ENCODE measurements at places on chromosomes 7 and 10.
A peak's percentile ranks its signal among the peaks of the same experiment; 100 is the strongest.

- DNase-seq = no peak
Observed at GRCh38 chr10:121601458-121601857, 3.2 kb upstream of the FGFR2 start.

- DNase-seq = no peak
Observed at GRCh38 chr10:6522230-6522629, 57.8 kb downstream of the PRKCQ start.

DNA sequence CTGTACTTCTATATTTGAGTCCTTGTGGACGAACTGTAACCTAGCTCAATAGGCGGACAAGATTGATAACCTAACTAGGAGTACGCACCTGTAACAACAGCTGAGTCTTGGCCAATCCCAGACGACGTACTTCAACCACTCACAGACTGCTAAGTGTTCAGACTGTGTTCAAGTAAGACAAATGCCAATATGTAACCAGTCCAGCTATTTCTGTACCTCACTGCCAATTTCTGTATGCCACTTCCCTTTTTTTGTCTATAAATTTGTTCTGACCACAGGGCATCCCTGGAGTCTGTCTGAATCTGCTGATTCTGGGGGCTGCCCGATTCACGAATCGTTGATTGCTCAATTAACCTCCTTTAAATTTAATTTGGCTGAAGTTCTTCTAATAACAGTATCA lies 32.2 kb downstream of the HACD1 start:
- DNase-seq = no peak

DNA sequence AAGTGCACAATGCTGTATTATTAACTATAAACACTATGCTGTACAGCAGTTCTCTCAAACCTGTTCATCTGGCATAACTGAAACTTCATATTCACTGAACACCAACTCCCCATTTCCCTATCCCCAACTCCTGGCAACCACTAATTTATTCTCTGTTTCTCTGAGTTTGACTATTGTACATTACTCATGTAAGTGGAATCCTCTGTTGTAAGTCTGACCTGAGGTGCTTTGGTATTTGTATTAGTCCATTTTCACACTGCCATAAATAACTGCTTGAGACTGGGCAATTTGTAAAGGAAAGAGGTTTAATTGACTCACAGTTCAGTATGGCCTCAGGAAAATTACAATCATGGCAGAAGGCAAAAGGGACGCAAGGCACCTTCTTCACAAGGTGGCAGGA lies 266.3 kb downstream of the PPP1R3A start:
- peak; percentile 6 for DNase-seq

- DNase-seq = peak; percentile 59
Observed at GRCh38 chr7:27277628-27278027, 35.0 kb downstream of the EVX1 start.

DNA sequence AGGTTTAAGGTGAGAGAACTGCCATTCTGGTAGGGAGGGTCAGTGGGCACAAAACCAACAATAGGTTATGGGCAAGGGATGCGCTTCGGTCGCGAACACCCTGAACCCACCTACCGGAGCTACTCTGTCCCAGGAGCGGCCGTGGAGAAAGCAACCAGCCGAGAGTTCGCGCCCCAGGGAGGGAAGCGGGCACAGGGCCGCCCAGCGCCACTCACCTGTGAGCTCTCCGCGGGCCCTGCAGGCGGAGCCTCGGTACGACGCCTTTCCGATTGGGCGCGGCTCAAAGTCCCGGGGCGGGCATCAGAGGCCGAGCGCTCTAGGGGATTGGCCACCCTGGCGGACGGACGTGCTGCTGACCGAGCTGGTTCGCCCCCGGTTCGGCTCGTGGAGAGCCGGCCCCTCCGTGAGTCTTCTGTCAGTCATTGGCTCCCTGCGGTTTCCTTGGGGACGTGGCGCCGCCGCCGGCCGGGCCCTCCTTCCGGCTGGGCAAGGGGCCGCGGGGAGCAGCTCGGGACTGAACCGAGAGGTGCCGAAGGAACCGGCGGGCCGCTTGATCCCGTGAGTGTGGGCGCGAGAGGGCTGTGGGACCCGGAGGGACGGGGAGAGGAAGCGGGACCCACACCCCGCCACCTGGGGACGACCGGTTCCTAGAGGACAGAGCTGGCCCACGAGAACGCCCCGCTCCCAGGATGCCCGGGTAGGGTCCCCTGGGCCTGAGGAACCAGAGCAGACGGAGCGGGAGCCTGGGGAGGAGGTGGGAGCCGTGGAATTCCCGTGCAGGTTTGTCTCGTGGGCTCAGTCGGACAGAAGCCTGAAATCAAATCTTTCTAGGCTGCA lies at the start of gene ENTPD7:
ENTPD7 (plus strand) TSS at position 479 of the 837 bp plus-strand sequence. CDS start 448 bp downstream, outside the sequence.
- peak; percentile 97 for DNase-seq

DNA sequence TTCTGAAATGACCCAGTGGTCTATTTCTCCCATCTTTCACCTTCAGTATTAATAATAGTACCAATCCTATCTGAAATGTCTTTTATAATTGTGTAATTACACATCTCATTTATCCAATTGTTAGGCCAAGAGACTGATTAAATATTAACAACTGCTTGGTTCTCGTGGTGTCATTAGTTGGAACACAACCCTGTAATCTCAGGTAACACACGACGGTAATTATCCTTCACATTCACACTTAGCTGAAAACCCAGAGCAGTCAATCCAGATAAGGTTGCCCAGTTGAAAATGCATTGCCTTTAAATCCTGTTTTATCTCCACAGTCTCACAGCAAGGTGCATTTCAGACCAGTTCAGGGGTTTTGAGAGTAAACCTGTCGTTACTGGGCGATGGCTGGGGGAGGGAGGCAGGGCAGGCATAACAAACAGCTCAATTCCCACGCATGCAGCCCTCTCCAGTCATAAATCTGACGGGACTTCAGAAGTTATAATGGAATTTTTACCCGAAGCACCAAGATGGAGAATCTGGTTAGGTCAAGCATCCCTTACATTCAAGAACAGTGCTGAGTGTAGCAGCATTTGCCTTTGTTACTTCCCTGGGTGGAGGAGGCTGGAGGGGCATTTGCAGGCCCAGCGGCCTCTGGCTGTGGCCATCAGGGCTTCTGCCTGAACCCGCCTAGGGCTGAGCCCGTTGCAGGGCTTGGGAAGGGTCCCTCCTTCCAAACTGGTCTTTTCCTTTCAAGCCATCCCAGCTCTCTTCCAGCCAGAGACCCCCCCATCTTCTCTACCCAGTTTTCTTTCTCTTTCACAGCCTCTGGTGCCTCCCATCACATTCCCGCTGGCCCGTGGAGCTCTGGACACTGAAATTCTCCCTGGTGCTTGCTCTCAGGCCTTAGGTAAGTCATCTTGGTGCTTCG lies 201.0 kb upstream of the LYZL2 start:
- no peak for DNase-seq

DNA sequence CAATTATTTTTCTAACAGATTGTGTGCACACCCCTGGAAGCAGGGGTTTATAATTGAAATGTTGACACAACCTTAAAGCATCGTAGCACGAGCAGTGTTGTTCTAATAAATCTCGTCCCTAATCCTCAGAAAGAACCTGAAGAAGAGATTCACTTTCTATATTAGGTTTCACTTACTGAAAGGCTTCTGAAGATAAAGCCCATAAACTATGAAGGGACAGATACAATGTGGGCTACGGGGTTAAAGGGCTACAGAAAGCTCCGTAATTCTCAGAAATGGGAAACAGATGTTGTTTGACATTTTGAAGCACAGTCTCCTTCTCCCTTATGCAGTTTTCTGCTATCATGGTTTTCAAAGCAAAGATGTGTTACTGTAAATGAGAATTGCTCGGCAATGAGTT lies 479.6 kb downstream of the GATA3 start:
- no peak for DNase-seq

DNA sequence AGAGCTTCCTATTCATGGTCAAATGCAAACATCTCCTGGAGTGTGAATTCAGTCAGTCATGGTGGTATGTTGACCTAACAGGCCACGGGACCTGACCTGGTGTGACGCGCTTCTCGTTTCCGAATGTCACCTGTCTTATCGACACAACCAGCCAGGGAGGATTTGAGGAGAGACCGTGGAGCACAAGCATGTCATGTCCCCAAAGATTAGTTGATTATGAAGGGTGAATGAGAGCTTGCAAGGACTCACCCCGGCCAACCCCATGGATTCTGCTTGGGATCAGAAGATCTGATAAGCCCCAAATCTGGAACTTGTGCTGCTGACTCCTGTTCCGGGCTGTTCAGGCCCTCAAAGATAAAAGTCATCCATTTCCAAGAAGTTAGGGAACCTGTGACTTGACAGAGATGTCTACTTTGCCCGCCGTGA lies 10.5 kb downstream of the ADRA2A start:
- DNase-seq = no peak

- DNase-seq = no peak
Observed at GRCh38 chr10:116226766-116227165, 46.2 kb downstream of the GFRA1 start.

GRCh38 chr10:2214805-2215204 lies 477.5 kb upstream of the ADARB2 start:
- DNase-seq = no peak

GRCh38 chr7:6163402-6163801 lies 109.0 kb downstream of the CYTH3 start:
- DNase-seq = no peak

DNA sequence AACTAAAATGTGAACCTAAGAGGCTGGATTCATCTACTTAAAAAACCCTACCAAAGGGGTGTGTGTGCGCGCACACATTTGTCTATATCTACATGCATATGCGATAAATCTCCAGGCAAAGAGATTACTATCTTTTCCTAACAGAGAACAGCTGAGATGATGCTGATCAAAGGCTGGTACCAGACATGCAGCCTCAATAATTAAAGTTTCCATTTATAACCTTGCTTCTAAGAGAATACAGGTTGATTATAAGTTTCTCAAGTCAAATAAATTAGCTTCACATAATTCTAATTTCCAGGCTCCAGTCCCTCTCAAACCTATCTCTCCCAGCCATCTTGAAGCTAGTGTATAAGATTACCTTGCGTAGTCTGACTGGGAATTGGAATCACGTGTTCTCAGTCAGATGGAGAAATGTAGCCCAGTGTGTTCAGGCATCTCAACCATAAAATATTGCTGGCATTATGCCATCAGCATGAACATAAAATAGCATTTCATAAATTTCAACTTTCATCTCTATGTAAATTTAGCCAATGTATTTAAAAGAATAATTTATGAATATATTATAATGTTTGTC lies 1062.0 kb downstream of the XPNPEP1 start:
- DNase-seq = no peak

- no peak for DNase-seq
Observed at GRCh38 chr7:69232445-69233376, 365.6 kb upstream of the AUTS2 start.

DNA sequence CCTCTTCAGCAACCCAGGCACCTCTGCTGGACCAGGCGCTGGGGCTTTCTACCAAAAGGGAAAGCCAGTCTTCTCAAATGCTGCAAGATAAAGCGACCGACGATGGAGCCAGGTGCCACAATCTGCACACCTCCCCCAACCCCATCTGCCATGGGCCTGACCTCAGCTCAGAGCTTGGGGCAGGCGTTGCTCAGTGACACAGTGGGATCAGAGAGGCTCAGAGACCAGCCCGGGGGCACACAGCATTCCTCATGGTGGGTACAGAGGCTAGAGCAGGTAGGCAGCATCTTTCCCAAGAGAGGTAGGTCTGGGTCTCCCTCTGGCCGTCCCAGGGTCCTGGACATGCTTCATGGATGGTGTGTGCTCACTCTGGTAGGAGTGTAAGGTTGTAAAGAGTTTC lies 56.3 kb downstream of the ZMIZ1 start:
- DNase-seq = no peak

DNA sequence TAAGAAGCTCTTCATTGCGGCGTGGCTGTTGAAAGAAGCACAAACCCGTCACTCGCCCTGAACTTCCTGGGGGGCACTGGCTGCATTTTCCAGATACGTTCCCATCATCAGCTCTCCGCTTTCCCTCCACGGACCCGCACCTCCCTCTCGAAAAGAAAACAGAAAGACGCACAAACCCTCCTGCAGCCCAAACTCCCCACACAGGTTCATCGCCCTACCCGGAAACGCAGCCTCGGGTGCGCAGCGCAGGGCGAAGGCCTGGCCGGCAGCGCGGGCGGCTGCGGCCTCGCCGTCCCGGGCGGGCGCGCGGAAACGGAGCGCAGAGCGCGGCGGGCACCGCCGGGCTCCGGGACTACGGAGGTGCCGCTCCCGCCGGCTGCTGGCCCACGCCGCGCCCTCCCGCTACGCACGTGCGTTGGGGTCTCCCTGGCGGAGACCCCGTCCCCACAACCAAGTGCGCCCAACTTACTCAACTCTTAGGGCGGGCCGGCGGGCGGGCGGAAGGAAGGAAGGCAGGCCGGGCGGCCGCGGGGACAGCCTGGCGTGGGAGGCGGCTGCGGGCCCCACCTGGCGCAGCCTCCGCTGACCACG lies 822 bp downstream of the ZNF800 start:
- peak; percentile 43 for DNase-seq

- no peak for DNase-seq
Observed at GRCh38 chr7:150911590-150912267, 59.4 kb downstream of the AOC1 start.

DNA sequence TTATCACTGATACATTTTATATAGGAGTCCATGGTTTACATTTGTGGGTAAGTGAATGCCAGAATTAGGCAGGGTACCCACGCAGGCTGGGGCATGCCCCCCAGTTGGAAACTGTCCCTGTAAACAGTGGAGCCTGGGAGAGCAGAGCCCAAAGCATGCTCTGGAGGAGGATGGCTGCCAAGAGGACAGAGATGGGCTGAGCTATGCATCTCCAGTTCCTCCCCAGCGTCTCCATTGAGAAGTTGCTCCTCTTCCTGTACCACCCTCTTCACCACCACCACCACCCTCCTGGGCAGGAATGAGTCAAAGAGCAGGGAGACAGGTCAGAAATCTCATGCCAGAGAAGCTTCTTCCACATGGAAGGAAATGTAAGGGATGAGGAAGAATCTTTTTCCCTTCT lies 67.7 kb upstream of the KMT2E start:
- DNase-seq = no peak

- DNase-seq = no peak
Observed at GRCh38 chr10:97096261-97097083, 89.3 kb downstream of the SLIT1 start.

- peak; percentile 74 for DNase-seq
Observed at GRCh38 chr10:10824591-10825148, 193.0 kb upstream of the CELF2 start.

- no peak for DNase-seq
Observed at GRCh38 chr10:4719671-4720070, 106.3 kb upstream of the AKR1E2 start.

All from EL (cell line).